CD4-positive, alpha-beta T cell treated with Interleukin-15 for 1 hour (primary cell): ENCODE measurements at places on chromosomes 3 and 15.

DNA sequence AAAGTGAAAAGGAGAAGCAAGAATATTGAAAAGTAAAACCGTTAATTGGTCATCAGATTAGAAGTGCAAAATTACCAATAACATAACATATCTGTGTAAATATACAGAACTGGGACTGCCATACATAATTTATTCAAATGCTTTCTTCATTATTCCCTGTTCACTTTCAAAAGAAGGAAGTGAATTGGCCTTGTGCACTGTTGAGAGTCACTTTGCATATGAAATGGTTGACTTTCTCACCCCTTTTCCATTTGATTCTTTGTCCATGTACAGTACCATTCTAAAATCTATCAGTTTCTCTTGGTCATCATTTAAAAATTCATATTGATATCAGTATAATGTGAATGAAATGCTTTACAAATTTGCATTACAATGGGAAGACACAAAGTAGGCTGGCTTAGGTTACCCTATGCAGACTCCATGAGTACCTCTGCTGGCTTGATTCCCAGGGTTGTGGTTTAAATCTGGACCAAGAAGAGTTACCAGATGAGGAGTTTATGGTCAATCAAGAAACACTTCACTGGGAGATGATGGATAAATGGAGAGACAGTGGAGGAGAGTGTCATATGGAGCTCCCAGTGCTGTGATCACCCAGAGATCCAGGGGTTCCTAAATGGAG lies 210.9 kb upstream of the TOPAZ1 start:
- no peak for DNase-seq

DNA sequence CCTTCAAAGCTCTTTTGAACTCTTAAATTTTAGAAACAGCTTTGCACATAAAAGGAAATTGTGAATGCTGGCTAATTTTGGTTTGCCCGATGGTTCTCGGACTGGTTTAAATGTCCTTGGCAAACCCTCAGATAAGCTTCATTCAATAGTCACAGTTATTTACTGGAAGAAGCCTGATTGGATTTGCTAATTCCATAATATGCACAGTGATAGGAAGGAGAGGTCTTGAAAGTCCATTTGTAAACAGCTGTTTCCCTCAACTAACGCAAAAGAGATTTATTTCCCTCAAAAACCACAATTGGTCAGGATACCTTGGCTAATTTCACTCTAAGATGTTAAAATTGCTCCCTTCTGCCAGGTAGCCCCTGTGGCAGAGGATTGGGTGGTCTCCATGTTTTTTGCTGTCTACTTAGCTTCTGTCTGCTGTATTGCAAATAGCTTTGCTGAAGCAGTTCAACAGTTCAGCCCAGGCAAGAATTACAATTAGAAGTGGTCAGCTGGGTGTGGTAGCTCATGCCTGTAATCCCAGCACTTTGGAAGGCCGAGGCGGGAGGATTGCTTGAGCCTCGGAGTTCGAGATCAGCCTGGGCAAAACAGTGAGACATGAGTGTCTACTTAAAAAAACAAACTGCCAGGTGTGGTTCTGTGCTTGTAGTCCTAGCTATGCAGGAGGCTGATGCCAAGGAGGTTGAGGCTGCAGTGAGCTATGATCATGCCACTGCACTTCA lies 30.6 kb upstream of the PROK2 start:
- DNase-seq: no peak

DNA sequence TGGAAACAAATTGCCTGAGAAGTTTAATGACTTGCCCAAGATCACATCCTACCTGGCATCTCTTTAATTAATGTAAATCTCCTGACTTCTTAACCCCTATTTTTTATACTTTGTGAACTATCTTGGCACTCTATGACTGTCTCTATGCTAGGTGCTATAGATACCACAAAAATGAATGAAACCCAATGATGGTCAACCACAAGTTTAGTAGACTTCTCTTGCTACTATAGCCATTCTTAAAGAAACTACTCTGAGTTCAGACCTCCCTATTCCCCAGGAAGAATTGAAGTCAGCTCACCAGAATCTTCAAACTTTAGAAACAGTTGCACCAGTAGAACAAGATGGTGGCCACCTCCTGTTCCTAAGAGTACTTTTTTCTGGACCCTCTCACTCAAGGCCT lies 191.1 kb downstream of the RSL24D1 start:
- DNase-seq: no peak

GRCh38 chr3:109353057-109353456 lies 15.7 kb upstream of the DPPA4 start:
- DNase-seq: no peak

DNA sequence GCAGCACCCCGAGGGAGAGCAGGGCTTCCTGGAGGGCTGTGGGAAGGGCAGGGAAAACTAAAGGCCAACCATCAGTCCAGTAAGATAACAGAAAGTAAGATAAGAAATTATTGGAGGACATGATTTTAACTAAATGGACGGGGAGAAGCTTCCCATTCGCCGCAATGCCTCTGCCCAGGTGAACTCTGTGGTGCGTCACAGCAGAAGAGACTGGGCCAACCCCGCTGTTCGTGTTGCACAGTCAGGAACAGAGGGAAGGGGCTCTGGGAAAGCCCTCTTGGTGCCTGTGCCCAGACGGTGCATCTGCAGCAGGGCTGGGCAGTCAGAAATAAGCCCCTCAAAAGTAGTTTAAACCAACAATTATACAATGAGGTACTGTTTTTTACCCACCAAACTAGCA lies 284.1 kb downstream of the OCA2 start:
- DNase-seq: no peak

DNA sequence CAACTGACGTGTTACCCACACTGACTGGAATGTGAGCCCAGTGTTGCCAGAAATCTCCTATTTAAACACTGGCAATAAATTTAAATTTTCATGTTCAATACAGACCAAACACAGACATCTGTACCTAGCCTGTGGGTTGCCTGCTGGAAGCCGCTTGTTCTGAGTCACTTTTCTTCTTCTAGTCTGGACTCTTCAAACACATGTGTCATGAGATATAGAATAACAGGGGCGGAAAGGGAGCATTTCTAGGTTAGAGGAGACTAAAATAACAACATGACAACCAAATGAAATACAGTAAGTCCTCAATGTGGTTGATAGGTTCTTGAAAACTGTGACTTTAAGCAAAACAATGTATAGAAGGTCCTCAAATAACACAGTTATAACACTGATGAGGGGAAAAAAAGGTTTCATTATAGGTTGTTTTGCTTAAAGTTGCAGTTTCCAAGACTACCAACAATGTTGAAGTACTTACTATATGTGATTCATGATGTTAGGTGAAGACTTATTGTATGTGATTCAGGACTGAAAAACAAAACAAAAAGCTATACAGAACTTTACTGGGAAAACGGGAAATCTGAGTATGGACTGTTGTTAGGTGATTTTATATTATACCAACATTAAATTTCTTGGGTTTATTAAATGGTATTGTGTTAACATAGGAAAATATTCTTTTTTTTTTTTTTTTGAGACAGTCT lies 63.1 kb downstream of the PRKAR2A start:
- DNase-seq: no peak
